Foreskin keratinocyte (primary cell): ENCODE measurements at places on chromosomes 7 and 10.

- no peak for DNase-seq
Measured at GRCh38 chr10:72133517-72133916, 45.2 kb upstream of the SPOCK2 start.

- DNase-seq = no peak
Measured at GRCh38 chr7:50660830-50661175, 95.6 kb upstream of the DDC start.

GRCh38 chr10:96833220-96834001 is 1.3 kb downstream of the LCOR start:
- DNase-seq = peak; percentile 24

- no peak for DNase-seq
Measured at GRCh38 chr10:109956454-109957091, 33.3 kb upstream of the XPNPEP1 start.

- peak; percentile 72 for DNase-seq
Measured at GRCh38 chr10:90319188-90319914, 538.5 kb downstream of the HTR7 start.

DNA sequence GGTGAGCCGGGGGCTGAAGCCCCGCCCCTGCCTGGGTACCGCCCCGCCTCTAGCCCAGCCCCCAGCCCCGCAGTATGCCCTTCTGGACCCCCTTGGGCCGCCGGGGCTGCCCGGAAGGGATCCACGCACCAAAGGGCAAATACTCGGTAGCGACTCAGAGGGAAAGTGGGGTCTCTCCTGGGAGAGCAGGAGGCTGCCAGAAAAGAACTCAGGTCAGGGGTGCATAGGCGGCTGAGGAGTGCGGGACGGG is 796 bp downstream of the FBXL15 start:
- DNase-seq = no peak

- peak; percentile 79 for DNase-seq
Measured at GRCh38 chr10:122062831-122063674, 74.1 kb downstream of the TACC2 start.
